Cortex of kidney (tissue), 1 donor: ENCODE measurements at places on chromosomes 4 and X.

- no peak for DNase-seq
Observed at GRCh38 chr4:128782076-128782715, 27.3 kb upstream of the JADE1 start.

DNA sequence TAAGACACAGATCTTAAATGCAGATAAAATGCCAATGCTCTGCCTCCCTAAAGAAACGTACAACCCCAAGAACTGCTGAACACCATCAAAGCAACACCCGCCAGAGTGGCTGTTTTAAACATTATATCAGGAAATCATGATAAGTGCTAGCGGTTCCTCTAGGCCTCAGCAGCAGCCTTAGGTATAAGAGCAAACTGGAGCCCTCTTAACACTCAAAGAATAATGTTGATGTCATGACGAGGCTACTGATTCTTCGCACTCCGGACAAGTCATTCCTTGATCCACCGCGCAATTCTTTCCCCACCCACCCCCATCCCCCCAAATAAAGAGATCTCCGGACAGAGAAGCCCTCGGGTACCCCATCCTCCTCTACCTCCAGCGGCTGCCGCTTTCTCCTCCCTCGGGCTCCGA lies 507 bp downstream of the LIN54 start:
- no peak for DNase-seq

GRCh38 chrX:154827194-154828015 lies 7.1 kb downstream of the SMIM9 start:
- DNase-seq: no peak

DNA sequence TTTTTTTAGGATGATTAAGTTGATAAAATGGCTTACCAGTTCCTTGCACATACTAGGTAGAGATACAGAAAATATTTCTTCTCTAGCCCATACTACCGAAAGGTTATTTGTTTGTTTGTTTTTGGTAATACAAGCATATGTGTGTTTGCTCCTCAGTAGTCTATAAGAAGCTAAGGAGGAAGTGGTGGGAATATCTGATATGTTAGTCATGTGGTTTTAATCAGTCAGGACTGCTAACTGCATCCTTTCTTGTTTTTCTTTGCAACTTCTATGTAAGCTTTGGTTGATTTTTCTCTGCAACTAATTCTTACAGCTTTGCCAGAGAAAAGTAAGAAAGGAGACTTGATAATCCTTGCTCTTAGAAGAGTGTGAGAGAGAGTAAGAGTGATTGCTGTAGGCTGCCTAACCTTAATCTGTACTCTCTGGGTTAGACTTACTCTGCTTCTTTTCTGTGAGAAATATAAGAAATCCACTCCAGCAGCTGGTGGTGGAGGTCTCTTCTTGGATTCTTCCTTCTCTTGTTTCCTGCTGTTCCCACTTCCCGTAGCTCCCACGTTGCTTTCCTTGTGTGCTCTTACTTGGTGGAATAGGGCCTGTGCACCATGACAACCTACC lies 28.3 kb downstream of the SEPTIN11 start:
- DNase-seq: no peak

GRCh38 chr4:17957688-17958087 lies 63.9 kb downstream of the LCORL start:
- no peak for DNase-seq

GRCh38 chr4:138039010-138039409 lies 203.1 kb downstream of the SLC7A11 start:
- DNase-seq: no peak

GRCh38 chr4:150212927-150213326 lies 134.7 kb downstream of the DCLK2 start:
- DNase-seq: no peak

GRCh38 chrX:21974011-21974385 lies 33.5 kb downstream of the SMS start:
- no peak for DNase-seq

- no peak for DNase-seq
Observed at GRCh38 chr4:140239311-140239710, 85.3 kb upstream of the MAML3 start.

DNA sequence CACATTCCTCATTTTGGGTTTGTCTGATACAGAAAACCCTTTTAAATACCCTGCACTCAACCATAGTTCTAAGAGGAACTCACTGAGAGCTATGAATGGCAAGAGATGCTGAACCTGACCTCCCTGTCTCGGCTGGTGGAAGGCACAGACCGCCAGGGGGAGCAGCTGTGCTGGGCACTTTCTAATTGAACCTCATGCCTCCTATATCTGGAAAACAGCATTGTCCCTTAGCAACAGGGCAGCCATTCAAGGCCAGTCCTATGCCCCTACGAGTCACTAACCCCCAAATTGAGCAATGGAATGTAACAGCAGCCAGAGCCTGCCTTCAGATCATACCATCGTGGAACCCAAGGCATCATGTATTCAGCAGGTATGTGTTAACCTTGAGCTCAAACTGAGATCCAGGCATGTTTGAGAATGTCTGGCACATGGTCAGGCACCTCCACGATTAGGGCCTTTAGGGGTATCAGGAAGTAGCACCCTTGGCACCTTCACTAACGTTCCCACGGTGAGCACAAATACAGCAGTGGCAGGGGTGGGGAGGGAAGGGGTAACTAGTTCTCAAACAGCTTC lies 5.1 kb downstream of the USP27X start:
- no peak for DNase-seq

- no peak for DNase-seq
Observed at GRCh38 chrX:120334151-120334550, 22.9 kb upstream of the TMEM255A start.

DNA sequence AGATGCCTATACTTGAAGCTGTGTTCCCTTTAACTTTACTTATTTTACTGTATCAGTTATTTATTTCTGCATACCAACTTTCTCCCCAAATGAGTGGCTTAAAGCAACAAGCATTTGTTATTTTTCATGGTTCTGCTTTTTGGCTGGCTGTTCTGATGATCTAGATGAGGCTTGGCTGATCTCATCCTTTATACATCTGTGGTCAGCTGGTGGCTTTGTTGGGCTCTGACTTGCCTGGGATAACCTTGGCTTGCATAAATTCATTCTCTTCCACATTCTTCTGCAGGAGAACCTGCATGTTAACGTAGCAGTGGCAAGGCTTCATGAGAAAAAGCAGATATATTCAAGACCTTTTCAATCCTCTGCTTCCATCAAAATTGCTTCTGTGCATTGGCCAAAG lies 1317.6 kb downstream of the ADGRL3 start:
- DNase-seq: no peak

- DNase-seq: no peak
Observed at GRCh38 chr4:94621491-94622080, 136.2 kb upstream of the BMPR1B start.

DNA sequence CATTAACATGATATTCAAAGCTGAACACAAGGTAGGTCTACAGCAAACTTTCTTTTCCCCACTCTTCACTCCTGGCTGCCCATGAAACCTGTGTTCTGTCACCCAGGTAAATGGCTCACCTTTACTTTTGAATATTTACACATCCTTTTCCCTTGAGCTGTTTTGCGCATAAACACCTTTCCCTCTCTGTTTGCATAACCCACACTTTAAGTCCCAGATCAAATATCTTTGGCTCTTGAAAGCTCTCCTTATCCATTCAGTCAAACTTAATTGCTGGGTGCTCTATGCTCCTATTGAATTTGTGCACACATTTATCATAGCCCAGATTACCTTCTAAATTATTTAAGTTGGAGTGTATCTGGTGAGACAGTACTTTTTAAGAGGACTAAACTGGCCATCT lies 51.7 kb upstream of the ATP8A1 start:
- DNase-seq: no peak

- no peak for DNase-seq
Observed at GRCh38 chr4:51845711-51846110, 2.8 kb downstream of the DCUN1D4 start.

DNA sequence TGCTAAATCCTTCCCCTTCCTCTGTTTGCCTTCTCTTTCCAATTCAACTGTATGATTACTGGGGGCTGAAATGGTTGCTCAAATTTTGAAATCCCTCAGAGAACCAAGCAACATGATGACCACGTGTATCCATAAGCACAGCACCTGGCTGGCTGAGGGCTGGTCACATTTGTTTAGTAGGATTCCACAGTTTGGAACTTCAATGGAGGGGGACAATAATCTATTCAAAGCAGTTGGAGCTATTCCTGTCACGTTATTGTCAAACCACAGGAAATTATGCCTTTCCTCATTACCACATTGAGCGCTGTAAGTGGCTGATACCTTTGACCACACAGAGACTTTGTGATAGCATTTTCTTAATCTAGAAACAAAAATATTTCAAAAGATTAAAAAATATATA lies 7.0 kb downstream of the TMSB4X start:
- DNase-seq: no peak

DNA sequence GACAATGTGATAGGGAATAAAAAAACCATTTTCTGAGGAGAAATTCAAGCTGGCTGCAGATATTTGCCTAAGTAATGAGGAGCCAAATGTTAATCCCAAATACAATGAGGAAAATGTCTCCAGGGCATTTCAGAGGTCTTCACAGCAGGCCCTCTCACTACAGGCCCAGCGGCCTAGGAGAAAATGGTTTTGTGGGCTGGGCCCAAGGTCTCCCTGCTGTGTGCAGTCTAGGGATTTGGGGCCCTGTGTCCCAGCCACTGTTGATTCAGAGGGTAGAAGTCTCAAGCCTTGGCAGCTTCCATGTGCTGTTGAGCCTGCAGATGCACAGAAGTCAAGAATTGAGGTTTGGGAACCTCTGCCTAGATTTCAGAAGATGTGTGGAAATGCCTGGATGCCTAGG lies 778.7 kb downstream of the CENPC start:
- no peak for DNase-seq

GRCh38 chr4:89365776-89366175 lies 58.2 kb upstream of the GPRIN3 start:
- DNase-seq: no peak

GRCh38 chrX:42619068-42619467 lies 158.9 kb downstream of the PPP1R2C start:
- DNase-seq: no peak

GRCh38 chr4:153243468-153243867 lies 39.2 kb downstream of the TRIM2 start:
- DNase-seq: no peak

- no peak for DNase-seq
Observed at GRCh38 chr4:158786955-158787354, 18.1 kb downstream of the FNIP2 start.

- no peak for DNase-seq
Observed at GRCh38 chr4:123017078-123017477, 94.7 kb upstream of the NUDT6 start.

- DNase-seq: no peak
Observed at GRCh38 chr4:126986828-126987227, 645.9 kb upstream of the INTU start.

- no peak for DNase-seq
Observed at GRCh38 chr4:185723631-185724260, 88.2 kb downstream of the SORBS2 start.

- DNase-seq: no peak
Observed at GRCh38 chr4:53601251-53601764, 10.0 kb upstream of the LNX1 start.

- DNase-seq: no peak
Observed at GRCh38 chr4:153418558-153418957, 47.6 kb upstream of the TMEM131L start.

DNA sequence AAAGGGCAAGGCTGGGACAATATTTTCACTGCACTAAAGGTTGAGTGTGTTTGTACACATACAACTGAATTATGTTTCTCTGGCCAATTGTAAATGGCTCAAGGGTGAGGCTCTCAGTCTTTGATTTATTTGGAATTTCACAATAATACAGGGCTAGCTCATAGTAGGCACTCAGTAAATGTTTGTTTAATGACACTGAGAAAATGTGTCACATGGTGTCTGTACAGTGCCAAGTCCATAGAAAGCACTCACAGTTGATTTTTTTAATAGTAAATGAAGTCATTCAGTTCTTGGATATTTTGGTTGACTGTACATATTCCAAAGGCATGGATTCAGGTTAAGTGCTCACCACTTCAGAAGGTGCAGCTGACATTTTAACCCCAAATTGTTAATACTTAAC lies 176.4 kb downstream of the IL1RAPL2 start:
- DNase-seq: no peak

GRCh38 chr4:24328711-24329110 lies 255.6 kb downstream of the DHX15 start:
- no peak for DNase-seq

DNA sequence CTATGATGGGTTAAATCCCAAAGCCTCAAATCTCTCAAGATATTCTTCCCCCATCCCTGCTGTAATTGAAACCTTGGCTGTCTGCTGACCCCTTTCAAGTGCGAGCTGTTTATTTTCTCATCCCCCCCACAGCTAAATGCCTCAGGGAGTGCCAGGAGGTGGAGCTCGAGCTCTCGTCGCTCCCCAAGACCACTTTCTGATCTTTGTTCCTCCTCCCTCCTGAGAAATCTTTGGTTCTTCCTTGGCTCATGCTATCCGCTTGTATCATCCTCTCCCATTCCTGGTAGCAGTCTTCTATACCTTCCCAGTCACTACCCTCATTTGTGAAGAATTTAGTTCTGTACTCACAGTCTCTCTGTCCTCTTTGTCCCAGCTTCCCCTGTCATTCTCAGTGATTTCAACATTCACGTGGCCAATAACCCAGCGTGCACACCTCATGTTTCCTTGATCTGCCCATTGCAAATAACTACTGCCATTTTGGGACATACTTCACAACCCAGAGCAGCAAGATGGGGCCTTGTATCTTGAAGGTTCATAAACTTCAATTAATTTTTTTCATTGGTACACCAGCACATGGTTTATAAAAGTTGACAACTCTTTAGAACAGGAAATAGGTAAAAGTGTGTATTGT lies 9.2 kb upstream of the SLC25A43 start:
- DNase-seq: no peak

DNA sequence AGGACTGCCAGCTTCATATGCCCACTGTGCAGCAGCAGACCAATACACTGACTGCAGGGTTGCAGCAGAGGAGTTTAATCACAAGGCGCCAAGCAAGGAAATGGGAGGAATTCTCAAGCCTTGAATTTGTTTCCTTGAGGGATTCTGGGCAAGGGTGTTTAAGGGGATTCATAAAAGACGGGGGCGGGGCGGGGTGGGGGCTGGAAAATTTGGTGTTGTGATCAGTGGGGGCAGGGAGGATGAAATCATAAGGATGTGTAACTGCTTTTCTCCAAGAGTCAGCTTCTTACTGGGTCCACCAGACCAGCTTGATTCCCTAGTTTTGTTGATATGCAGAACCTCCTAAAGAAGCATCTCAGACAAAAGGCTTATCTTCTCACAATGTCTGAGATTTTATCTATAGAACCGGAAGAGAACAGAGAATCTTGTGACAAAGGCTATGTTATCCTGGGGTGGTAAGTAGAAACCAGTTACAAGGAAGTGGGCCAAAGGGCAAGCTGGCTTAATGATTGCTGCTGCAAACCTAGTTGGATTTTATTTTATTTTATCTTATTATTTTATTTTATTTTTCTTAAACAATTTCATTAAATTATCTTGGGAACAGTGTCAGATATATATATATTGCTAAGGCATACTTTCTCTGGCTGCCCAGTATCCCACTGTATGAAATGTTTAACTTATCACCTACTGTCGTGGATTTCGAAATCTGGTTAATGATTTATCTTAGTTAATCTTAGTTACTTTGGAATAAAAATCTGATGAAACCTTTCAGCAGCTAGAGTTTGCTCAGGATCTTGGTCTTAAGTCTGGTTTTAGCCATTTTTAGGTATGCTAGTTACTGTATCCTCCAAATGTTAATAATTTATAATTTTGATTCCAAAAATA lies 276.4 kb downstream of the RPA4 start:
- DNase-seq: no peak
